ENCODE measurements at places on chromosomes 2 and 18.

- peak; percentile 38 for DNase-seq
Measured at GRCh38 chr2:230602562-230603230, 109.9 kb upstream of the CAB39 start.

DNA sequence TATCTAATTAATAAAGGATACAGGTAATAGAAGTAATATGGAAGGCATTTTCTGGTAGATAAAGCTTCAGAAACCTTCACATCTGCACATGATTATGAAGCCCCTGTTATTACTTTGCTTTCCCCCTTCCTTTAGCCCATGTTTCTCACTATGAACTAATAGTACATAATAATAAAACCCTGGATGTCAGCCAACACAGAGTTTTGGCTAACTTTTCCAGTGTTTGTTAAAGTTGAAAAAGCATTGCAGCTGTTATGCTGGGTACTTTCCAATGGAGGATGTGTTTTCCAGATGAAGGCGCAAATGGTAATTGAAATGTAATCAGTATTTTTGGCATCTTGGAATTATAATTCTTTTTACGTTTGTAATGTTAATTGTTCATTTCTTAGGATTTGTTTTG is 43.5 kb downstream of the SPTBN1 start:
- DNase-seq: no peak

GRCh38 chr2:109260886-109261700 is 132.1 kb downstream of the SH3RF3 start:
- DNase-seq: no peak

GRCh38 chr2:37966326-37966725 is 41.2 kb downstream of the RMDN2 start:
- DNase-seq: no peak

- no peak for DNase-seq
Measured at GRCh38 chr18:52979892-52980291, 639.9 kb downstream of the DCC start.

- no peak for DNase-seq
Measured at GRCh38 chr18:55338978-55339650, 248.9 kb downstream of the TCF4 start.

- no peak for DNase-seq
Measured at GRCh38 chr18:55296778-55297177, 291.2 kb downstream of the TCF4 start.

DNA sequence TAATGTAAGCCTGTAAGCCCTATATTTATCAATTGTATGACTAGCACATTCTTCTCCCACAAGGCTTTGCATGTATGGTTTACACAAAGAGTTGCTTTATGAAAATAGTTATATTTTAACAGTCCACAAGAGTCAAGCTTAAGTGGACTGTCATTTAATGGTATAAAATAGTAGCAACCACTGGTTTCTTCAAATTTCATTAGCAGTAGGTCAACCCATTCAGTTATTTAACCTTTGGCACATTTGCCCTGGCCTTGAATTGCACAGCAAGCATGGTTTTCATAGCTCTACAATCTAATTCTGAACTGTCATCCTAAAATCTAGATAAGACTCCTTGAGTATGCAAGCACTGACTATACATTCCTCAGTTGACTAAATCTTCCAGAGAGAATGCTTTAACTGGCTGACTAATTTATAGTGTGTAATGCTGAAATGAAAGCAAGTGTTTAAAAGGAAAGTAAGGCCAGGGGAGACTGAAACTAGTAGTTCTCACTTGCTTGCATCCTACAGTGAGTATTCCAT is 1.8 kb downstream of the DPP4 start:
- no peak for DNase-seq

GRCh38 chr2:14081521-14081920 is 551.0 kb upstream of the LRATD1 start:
- no peak for DNase-seq

DNA sequence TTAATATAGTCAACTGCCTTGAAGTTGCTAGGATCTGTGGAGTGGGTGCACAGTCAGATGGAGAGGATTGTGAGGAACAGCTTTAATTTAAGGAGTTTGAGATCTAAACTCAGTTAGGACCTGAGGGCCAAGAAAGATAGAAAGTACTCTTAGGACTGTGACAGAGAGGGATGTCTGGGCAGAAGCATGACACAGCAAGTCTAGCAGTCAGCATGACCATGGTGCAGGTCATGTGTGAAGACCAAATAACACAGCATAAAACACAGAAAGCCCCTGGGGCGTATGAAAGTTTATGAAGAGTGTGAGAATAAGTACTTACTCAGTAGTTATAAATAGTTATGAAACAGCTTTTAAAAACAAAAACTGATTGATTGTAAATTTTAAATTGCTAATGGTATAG is 107.2 kb downstream of the GALNT1 start:
- no peak for DNase-seq

- DNase-seq: no peak
Measured at GRCh38 chr2:40242315-40242714, 209.6 kb downstream of the SLC8A1 start.

DNA sequence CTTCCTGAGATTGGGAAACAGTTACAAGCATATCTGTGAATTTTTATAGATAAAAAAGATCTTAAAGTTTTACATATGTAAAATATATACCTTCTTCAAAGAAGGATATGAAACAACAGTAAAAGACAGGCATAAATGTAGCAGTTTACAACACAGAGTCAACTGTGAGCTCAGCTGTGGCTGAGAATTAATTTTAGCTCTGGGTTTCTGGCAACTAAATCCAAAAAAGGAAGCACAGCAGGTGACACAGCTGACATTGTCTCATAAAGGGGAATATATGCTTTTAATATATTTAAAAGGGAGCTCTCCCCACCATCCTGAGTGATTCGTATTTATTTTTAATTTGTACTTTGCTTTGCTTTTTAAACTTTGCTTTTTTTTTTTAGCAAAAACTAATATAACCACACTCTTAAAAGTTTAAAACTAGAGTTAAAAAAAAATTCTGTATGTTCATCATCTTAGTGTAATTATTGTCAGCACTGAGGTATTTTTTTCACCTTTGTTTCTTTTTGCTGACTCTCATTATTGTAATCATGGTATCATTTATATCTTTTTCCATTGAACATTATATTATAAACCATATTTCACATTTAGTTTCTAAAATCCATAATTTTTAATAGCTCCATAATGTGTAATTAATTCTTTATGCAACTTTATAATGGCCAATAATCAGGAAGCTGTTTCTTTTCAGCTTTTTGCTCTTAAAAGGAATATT is 6.7 kb downstream of the TUBB6 start:
- no peak for DNase-seq

DNA sequence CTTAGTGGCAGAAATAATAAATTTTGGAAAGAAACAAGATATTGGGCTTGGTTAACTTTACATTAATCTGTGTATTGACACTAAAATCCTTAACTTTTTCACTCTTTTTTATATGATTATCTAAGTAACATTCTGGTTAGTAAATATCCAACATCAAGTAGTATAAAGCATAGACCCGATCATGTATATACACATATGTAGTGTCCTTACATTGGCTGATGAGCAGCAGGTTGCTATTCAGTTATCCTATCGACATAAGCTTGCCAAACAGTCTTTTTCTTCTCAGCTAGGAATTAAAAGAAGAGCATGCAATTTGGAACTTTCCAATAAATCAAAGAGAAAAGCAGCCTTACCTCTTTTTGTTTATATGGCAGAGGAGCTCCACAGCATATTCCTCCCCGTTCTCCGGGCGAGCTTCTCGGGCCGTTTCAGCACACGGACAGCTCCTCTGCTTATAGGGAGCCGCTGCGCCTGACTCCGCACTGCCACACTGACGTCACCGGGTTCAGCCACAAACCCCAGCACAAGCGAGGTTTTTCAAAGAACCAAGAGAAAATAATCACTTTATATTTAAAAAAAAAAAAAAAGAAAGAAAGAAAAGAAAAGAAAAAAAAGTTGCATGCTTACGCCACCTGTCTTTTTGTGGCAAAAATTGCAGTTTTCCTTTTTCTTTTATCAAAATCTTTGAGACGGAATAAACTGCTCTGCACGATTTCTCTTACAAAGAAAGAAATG is at the start of gene SCG2:
SCG2 (minus strand) TSS at position 430 of the 735 bp plus-strand sequence. CDS start 3,079 bp downstream, outside the sequence.
- peak; percentile 14 for DNase-seq

DNA sequence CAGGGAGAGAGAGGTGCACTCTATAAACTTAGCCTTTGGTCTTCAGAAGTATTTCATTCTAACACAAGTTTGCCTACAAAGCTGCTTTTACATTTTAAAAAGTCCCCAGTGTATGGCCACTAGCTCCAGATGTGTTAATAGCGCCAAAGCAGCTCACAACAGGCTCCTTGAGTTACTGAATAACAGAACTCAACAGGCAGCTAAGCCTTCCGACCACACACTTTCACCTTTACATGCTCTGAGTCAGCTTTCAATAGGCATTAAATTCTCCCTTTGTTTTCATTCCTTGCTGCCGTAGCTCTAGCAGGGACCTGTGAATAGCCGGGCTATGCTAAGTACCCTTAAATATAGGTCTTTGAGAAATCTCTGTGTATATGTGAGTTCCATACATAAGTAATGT is 262.8 kb upstream of the PARD3B start:
- no peak for DNase-seq

DNA sequence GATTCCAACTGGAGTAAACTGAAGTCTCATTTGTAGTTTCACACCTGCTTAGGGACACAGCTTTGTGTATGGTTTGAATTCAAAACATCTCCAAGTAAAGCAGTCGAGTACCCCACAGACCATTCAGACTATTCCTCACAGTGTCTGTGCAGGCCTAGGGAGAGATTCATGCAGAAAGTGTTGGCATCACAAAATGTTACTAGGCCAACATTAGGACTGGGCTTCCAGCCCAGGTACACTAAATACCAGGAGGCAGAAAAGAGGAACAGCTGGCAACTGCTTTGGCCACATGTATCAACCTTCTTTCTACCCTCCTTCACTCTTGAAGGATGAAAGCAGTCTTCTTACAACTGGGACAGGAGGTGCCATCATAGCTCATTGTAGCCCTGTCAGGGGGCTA is 270.4 kb upstream of the TMEFF2 start:
- DNase-seq: no peak

DNA sequence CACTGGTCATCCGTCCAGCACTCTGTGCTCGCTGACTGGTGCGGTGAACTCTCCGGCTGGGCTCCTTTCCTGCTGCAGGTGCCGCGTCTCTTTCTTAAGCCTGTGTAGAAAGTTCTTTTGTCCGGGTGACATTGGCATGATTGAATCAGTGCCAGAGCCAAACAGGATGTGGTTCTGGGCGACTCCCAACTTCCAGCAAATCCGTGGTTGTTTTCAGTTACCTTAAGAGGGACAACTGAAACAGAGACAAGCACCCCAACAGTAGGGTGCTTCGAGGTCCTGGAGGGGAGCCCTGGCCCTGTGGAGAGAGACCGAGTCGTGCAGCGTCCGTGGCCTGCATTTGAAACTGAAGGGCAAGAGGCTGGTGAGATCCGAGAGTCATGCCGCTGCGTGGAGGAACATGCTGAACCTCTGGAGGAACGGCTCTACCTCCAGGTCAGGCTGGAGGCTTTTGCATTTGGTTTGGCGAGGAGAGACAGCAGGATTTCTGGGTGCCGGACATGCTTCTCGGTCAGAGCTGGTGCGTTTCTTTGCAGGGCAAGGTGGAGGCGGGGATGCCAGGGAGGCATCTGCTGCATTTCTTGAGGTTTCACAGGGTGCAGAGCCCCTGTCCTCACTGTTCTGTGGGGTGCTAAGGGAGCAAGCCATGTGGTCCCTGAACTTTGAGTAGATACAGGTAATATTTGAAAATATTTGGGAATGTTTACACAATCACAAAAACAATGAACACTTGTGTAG is 26.8 kb downstream of the SH3BP4 start:
- no peak for DNase-seq

GRCh38 chr2:31223749-31224148 is 6.4 kb upstream of the CAPN14 start:
- DNase-seq: no peak

GRCh38 chr2:164386231-164386630 is 235.1 kb downstream of the GRB14 start:
- no peak for DNase-seq

GRCh38 chr2:130336150-130336876 is 6.4 kb upstream of the IMP4 start:
- DNase-seq: no peak

- no peak for DNase-seq
Measured at GRCh38 chr2:164224007-164224406, 397.3 kb downstream of the GRB14 start.

DNA sequence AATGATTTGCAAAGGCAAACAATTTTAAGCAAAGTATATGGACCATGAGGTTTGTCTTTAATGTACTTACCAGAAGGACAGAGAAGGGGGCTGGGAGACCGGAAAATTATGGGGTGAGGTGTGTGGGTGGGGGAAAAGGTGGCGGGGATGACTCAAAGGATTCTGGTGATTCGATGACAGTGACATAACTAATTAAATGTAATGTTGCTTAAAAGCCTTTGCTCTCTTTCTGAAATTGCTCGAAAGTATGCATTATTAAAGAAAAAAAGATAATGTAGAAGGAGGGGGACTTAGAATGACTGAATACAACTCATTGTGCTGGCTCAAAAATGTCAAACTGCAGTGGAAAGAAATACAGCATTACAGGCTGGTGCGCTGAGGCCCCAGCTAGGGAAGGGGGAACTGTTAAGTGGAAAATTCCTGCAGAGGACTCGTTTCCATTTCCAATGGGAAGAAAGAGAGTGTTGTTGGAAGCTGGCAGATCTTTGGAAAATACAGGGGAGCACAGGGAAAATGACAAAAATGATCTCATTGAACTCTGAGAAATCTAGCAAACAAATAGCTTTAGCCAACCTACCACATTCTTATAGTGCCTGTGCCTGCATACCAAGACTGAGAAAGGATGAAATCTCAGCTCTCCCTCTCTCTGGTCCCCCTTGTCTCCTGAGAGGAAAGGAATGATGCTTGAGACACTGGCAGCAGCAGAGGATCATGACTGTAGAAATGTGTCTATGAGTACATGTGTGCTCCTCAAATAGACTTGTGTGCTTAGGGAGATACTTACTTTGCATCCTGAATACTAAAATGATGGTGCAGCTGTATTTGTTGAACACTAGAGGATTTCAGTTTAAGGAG is 632.4 kb downstream of the NYAP2 start:
- peak; percentile 14 for DNase-seq

GRCh38 chr2:197300139-197300538 is 10.4 kb downstream of the ANKRD44 start:
- no peak for DNase-seq

- no peak for DNase-seq
Measured at GRCh38 chr2:236676136-236676873, 106.7 kb downstream of the ACKR3 start.

All from stimulated activated CD4-positive, alpha-beta T cell treated with anti-CD3 and anti-CD28 coated beads, Interleukin-12 subunit alpha, Interleukin-12 subunit beta, amount 100 ng/mL, for 4 hours (primary cell).